Omental fat pad (tissue), 4 donors: ENCODE measurements at places on chromosomes 3 and 15. TPM values are rescaled to one million over a fixed set of nuclear protein-coding genes. Genes with fewer than 3 reads are reported as not detected.

Gene HES1
- total RNA-seq = 12.0 TPM

Gene CA12
- 27.1 TPM for total RNA-seq

Gene TMEM108
- total RNA-seq = 1.3 TPM

Gene CADM2
- total RNA-seq = 34.7 TPM

Gene EPHB3
- total RNA-seq = 0.79 TPM

Gene TOPAZ1
- not detected for total RNA-seq

Gene LYZL4
- total RNA-seq = not detected

Gene CPLX3
- not detected for total RNA-seq

Gene FGD5
- 18.8 TPM for total RNA-seq

Gene IGSF10
- total RNA-seq = 6.1 TPM

Gene EFCAB12
- total RNA-seq = 2.8 TPM

Gene RPL35A
- 653 TPM for total RNA-seq

Gene RFTN1
- 94.4 TPM for total RNA-seq

Gene VGLL3
- total RNA-seq = 36.9 TPM

Gene SPINK8
- total RNA-seq = not detected

Gene SLC9C1
- total RNA-seq = 1.9 TPM

Gene TMC3
- total RNA-seq = 0.32 TPM

Gene OCA2
- not detected for total RNA-seq

Gene RGMA
- 5.6 TPM for total RNA-seq

Gene AADACL2
- 2.8 TPM for total RNA-seq

Gene CAMK2N2
- total RNA-seq = not detected

Gene GXYLT2
- total RNA-seq = 12.8 TPM

Gene LIPH
- 0.25 TPM for total RNA-seq

Gene SERPINI2
- not detected for total RNA-seq

Gene PP2D1
- not detected for total RNA-seq

Gene RBSN
- total RNA-seq = 22.7 TPM

Gene COPB2
- total RNA-seq = 97.6 TPM

Gene SAMMSON
- not detected for total RNA-seq

Gene SLC6A1
- total RNA-seq = 0.50 TPM

Gene GOLGA8J
- 0.44 TPM for total RNA-seq

Gene CNTN6
- not detected for total RNA-seq

Gene PRR20G
- not detected for total RNA-seq
